ENCODE measurements at places on chromosomes 1 and 21.

DNA sequence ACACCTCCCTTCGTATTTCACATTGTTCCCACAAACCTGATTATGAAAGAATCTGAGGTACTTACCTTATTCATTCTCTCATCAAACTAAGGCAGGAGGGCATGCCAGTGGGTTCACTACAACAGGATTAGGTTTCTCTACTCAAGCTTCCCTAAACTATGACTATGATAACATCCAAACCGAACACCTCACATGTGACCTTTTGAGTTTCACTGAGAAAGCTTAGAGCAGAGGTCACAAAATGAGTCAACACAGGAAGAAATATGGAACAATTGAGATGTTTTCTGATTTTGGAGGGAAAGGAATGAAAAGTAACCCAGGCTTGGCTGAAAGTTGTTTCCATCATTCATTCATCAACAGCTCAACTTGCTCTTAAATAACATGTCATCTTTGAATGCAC, 24.1 kb downstream of the UBR4 start:
- no peak for DNase-seq

GRCh38 chr1:239505094-239505493, 118.7 kb downstream of the CHRM3 start:
- DNase-seq: no peak

- DNase-seq: no peak
These were observed 569 bp upstream of the DAB1 start for GRCh38 chr1:57424231-57425027.

DNA sequence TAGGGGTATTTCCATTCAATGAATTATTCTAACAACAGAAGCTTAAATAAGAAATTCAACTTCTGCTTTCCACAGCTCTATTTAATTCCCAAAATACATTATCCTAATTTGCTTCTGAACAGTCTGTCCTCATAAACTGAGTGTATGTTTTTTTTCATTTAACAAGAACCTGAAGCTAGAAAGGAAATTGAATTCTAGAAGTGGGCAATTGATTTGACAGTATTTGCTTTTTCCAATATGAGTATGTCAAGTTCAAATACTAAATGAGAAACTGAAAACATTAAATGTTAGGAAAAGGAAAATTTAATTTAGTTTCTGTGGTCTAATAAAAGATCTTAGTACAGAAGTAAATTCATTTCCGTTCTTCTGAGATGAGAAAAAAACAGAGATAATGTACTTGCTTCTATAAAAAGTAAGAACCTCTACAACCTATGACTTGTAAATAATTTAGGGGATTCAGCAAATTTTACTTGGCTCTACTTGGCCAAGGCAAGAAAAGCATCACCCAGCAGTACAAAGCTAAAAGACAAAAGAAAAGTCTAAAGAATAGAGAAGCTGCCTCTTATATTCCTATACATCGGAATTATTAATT, 31.1 kb downstream of the RAB3GAP2 start:
- DNase-seq: no peak

DNA sequence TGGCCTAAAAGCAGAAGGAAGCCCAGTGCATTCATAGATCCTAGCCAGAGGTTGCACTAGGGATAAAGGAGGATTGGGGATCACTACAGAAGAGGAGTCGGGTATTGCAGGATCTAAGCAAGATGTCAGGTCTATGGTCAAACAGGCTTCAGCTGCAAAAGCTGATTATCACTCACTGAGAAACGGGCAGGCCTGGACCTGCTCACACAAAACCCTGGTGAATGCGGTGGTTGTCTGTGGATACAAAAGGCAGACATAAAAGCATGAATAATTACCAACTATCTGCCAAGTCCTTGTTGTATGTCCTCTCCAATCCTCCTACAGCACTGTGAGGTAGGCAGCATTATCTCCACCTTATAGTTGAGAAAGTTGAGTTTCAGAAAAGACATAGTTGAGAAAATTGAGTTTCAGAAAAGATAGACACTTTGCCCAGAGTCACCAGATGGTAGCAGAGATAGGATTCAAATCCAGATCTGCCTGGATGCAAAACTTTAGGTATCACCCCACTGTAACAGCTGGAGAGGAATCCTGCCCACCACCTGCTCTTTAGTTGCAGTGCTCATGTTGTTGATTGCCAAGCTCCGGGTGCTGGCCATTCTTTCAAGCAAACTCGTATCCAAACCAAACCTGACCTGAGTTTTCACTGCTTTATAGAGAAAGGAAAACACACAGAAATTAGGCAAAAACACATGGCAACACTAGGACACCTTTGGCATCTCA, 49.6 kb upstream of the HOOK1 start:
- DNase-seq: no peak

Measured in activated naive CD8-positive, alpha-beta T cell treated with anti-CD3 and anti-CD28 coated beads, Interleukin-2, amount 50 U/mL, for 24 hours (primary cell).